ENCODE measurements at places on chromosomes 5 and 9. TPM values are rescaled to one million over a fixed set of nuclear protein-coding genes. Genes with fewer than 3 reads are reported as not detected.

Gene SLC27A6
- not detected for total RNA-seq

Gene SHC3
- not detected for total RNA-seq

- H3K4me3 ChIP-seq, result no peak overlapping the region
- no peak for DNase-seq
- no peaks in the 10 kb centered on the region for H3K36me3 ChIP-seq
- H3K4me1 ChIP-seq, result no peaks in the 10 kb centered on the region
These were observed 1533.3 kb upstream of the WWC1 start for GRCh38 chr5:166758151-166758550.

Gene CNTNAP3
- not detected for total RNA-seq

Gene SLC12A2
- total RNA-seq, result 25.6 TPM

GRCh38 chr9:111013250-111013649, 25.0 kb downstream of the LPAR1 start:
- no peak overlapping the region for H3K4me3 ChIP-seq
- no peaks in the 10 kb centered on the region for H3K4me1 ChIP-seq
- no peak for DNase-seq
- no peak overlapping the region for H3K27ac ChIP-seq
- H3K27me3 ChIP-seq, result no peaks in the 10 kb centered on the region

Measured in activated T-cell treated with anti-CD3 and anti-CD28 coated beads, Interleukin-2, amount 50 U/mL, for 72 hours (primary cell).